Caco-2 (cell line): ENCODE measurements at places on chromosomes 4 and X. TPM values are rescaled to one million over a fixed set of nuclear protein-coding genes. Genes with fewer than 3 reads are reported as not detected.

Gene AMMECR1
- total RNA-seq: 21.4 and 23.0 TPM in 2 replicates

Gene USP26
- not detected in 2 replicates for total RNA-seq

DNA sequence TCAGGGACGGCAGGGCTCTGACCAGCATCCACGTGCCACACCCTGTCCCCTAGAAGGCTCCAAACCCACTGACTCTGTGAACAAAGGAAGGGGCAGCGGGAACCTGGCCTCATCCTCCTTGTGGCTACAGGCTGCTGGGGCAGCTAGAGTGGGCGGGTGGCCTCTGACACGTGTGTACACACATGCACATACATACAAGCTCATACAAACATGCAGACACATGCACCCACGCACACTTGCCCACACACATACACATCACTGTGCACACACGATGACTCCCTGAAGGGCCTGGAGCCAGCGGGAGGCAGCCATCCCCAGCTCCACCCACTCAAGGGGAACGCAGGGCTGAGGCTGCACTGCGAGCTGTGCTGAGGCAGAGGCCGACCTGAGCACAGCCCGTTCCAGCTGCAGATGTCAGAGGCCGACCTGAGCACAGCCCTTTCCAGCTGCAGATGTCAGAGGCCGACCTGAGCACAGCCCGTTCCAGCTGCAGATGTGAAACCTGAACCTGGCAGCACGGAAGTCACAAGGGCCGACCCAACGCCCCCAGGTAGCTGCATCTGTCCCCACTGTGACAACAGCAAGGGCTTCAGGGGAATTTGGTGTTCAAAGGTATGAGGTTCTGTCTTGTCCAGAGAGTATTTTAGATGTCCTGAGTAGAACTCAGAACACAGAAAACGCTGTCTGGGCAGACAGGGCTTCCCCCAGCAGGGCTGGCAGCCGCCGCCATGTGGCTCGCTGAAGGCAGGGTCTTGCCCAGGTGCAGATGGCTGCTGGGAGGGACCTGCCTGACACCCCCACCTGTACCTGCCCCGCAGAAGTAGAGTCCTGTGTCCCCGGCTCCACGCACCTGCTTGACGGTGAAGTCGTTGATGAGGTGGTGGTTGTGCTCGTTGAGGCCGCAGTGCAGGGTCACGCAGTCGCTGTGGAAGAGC lies 33.5 kb downstream of the CTBP1 start:
- DNase-seq: no peak

DNA sequence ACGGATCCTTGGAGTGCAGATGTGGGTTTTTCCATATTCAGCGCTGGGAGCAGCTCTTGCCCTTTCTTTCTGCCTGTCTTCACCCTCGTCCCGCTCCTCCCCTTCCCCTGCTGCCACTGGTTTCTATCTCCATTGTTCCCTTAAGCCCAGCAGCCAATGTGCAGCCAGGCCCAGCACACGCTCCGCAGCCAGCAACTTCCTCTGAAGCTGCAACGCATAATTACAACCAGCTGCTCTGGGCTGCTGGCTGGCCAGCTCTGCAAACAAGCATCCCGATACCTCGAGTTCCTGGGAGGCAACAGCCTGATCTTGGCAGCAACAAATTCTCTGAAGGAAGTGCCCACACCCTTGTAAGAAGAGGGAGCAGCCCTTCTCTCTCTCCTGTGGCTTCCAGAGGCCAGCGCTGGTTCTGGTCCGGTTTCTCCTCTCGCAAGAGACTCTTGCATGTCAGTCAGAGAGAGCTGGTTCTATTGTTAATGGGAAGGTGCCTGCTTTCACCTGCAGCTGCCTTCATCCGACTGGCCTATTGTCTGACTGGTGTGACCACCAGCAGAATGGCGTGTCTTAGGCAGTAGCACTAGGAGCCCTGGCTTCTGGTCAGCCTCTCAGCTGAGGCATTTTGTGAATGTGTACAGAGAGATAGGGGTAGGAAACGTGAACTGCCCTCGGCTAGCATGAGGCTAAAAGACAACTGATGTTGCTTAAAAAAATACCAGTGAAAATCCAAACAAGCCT lies 83.8 kb upstream of the MAML3 start:
- no peak for DNase-seq

DNA sequence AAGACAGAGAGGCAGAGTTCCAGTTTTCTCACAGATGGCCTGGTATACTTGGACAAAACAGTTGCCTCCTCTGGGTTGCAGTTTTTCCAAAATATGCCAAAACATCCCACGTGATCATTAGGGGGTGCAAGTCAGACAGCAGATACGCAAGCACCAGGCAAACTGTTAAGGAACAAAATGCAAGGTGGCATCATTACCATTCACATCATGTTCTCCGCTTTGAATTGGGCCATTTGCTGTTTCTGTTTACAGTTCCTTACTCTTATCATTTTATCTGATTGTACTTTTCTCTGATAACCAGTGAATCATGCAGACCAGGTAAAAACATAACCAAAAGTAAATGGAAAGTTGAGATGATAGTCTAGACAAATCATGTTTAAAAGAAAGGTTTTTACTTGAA lies 16.4 kb upstream of the HMGB3 start:
- DNase-seq: no peak
